RCC 7860 (cell line): ENCODE measurements at places on chromosomes 1 and 21.

GRCh38 chr1:158425027-158425426, 1.0 kb downstream of the OR10K2 start:
- DNase-seq = no peak

GRCh38 chr1:236282425-236282716, 613 bp upstream of the ERO1B start:
- DNase-seq = no peak

- no peak for DNase-seq
Observed at GRCh38 chr1:24032981-24033380, 52.9 kb upstream of the SRSF10 start.

GRCh38 chr1:203096566-203096965, 10.8 kb upstream of the MYOG start:
- DNase-seq = no peak

- DNase-seq = no peak
Observed at GRCh38 chr1:184965439-184965838, 8.9 kb downstream of the NIBAN1 start.

DNA sequence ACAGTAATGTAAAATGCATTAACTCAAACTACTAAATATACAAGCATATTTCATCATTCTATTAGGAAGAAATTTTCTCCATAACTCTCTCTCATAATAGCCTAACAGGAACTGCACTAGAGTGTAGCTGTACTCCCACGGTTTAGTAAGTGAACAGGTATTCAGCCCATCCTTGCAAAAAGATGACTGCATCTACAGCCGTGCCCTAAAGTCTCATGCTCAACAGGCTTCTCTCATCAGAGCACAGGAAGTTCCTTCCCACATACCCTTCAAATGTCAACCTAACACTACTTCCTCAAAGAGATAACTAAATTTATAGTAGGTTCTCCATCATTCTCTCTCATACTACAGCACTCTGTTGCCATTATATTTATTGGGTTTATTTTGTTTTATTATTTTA, 251.6 kb downstream of the AKT3 start:
- DNase-seq = peak; percentile 91

- peak; percentile 93 for DNase-seq
Observed at GRCh38 chr1:159924025-159924790, 1.1 kb downstream of the TAGLN2 start.

DNA sequence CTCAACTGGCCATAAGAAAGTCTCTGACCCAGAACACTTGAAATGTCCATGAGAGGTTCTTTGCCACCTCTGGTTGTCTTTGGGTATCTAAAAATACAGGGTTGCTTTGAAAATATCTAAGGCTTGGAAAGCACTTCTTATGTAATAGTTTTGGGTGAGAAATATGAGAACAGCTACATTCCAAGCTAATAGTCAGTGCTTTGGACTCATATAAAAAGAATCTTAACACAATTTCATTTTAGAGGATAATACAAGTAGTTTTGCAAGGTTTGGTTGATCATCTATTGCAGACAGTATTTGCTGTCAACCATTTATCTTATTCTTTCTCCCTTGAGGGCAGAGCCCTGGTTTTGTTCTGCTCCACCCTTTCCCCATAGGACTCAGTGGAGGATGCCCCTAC, 207.5 kb downstream of the KCNK2 start:
- DNase-seq = no peak

DNA sequence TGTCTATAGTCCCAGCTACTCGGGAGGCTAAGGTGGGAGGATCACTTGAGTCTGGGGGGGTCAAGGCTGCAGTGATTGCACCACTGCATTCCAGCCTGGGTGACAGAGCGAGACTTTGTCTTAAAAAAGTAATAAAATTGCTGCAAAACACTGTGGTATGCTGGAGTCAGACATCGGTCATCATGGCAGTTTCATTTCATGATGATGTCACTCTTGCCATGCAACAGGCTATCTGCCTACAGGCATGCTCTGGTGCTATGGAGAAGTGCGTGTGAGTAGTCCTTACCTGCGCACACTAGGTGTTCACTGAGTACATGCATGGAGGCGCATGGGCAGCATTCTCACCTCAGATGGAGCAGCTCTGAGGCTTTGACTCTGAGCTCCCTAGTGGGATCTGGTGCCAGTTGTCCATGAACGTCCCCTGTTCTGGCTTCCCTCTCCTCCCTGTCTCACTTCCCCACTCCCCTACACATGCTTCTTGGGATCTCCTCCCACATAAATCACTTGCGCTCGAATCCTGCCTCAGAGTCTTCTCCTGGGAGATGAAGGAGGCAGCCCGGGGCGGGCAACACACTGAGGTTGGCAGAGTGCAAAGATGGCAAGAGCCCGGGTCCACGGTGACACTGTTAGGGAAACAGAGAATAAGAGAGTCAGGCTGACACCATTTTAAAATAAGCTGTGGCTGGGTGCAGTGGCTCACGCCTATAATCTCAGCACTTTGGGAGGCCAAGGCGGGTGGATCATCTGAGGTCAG, 10.4 kb upstream of the CELA3B start:
- DNase-seq = peak; percentile 82

DNA sequence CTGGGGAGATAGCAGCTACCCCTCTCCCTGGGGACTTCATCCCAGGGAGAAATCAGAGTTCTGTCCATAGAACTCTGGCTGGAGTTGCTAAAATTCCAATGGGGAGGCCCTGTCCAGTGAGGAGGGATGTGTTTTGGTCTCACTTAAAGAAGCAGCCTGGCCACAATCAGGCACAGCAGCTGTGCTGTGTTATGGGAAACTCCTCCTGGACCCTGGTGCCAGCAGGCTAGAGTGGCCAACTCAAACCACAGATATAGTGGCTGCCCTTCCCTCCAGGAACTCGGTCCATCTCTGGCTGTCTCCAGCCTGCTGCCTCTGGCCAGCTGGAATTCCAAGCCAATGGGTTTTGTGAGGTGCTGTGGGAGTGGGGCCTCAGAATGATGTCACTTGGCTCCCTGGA, 37.4 kb upstream of the SAMD11 start:
- no peak for DNase-seq

- no peak for DNase-seq
Observed at GRCh38 chr1:245690156-245690690, 535.4 kb downstream of the KIF26B start.

- DNase-seq = no peak
Observed at GRCh38 chr21:46297338-46298271, 11.5 kb downstream of the YBEY start.

- no peak for DNase-seq
Observed at GRCh38 chr1:31626223-31627207, 9.0 kb downstream of the HCRTR1 start.

- DNase-seq = peak; percentile 28
Observed at GRCh38 chr21:41707231-41707959, 59.5 kb downstream of the RIPK4 start.

DNA sequence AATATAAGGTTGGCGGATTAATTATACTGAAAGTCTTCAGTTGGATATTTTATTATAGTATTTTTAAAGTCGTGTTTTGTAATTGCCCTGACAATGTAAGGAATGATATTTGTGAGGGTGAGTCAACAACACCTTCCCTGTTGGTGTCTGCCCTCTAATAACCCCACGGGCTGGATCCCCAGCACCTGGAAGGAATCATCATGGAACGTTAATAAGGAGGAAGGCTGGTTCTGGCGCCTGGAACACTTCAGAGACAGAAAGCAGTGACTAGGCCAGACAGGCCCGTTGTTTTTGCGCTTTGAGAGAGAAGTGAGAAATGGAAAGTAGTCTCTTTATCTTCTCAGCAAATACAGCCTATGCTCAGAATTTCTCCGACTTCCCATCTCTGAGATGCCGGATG, 31.6 kb downstream of the TEX35 start:
- DNase-seq = no peak

DNA sequence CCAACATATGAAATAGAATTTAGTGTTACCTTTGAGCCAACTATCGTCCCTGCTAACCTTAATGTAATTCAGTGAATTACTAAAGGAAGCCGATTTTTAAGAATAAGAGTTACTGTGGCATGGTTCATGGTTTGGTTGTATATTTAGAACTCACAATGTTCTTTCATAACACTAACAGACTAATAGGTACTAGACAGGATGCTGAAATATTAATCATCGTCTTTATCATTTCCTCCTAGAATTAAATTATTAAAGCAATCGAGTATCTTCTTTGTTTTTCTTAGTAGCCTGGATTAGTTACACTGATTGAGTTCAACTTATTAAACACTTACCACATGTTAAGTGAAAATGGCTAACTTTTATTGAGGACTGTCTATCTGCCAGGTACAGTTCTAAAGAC, 47.7 kb downstream of the TARBP1 start:
- DNase-seq = no peak

DNA sequence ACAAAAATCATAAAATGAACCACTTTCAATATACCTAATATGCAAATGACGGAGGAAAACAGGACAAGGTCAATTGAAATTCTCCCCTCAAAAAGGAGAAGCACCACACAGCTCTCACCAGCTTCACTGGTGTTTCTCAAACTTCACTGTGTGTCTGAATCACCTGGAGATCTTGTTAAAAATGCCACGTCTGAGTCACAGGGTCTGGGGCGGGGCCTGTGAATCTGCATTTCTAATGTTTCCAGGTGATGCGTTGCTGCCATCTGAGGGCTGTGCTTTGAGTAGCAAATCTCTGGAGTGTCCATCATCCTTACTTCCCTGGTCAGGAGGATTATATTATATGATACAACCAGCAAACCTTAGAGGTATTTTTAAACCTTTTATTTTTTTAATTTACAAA, 9.0 kb downstream of the CLDN19 start:
- peak; percentile 45 for DNase-seq

DNA sequence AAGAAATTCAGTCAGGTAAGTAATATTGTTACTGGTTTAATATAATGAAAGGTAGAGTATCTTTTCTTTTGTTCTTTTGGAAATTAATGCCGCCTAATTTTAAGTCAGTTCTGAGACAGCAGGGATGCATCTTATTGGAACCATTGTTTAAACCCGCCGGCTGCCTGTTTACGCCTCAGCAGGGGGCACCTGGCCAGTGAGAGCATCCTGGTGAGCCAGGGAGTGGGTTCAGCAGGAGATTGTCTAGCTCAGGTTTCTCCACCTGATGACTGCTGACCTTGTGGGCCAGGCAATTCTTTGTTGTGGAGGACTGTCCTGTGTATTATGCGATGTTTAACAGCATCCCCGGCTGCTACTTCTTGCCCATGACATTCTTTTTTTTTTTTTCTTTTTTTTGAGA, 30.2 kb downstream of the CHAF1B start:
- DNase-seq = no peak

- DNase-seq = peak; percentile 8
Observed at GRCh38 chr1:119475866-119476439, 31.1 kb upstream of the HSD3B1 start.

DNA sequence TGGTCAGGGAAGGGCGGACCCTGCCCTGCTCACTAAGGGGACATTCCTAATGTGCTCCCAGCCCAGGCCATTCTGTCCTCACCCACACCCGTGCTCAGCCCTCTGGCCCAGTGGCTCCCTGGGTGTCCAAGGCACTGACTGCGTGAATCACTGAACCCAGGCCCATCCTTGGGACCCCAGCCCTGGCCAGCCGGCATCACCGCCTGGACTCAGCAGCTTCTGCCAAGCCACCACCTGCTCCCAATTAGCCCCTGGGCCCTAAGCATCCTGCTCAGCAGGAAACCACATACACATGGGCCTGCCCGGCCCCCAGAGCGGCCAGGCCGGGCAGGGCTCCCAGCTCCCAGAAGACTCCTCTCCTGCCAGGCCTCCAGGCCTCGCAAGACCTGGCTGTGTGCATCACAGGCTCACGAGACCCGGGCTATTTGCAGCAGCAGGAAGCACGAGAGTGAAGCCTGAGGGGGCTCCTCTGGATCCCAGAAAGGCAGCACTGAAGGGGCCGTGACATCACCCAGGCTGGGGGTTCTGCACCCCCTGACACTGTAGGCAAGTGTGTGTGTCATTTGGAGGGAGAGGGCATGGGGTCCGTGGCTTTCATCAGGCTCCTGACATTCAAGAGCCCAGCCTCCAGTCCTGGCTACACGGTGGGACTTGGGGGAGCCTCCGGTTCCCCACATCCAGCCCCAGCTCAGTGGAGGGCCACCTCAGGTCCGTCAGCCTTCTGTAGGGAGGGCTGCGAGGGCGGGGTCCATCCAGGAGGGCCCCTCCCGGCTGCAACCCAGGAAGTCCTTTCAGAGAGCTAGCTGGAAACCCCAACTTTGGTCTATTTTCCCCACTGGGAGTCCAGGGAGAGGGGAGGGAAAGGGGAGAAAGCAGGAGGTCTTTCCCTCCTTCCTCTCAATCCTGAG, 1.6 kb downstream of the MFAP2 start:
- no peak for DNase-seq

DNA sequence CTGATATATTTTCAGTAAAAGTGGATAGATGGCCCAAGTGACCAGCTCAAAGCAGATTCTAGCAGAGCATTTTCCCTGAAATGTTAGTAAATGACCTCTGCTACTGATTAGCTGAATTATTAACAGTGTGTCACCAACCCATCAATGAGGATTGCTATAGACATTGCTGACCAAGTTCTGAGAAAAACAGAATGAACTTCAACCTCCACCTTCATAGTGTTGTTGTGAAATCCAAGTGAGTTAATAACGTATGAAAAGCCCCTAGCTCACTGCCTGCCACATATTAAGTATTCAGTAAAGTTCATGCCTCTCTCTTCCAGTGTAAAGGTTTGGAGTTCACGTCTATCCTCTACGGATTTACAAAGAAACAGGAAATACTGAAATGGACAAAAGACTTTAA, 15.8 kb downstream of the PLPP3 start:
- DNase-seq = no peak

GRCh38 chr1:76314730-76315129, 240.2 kb downstream of the ST6GALNAC3 start:
- DNase-seq = no peak

DNA sequence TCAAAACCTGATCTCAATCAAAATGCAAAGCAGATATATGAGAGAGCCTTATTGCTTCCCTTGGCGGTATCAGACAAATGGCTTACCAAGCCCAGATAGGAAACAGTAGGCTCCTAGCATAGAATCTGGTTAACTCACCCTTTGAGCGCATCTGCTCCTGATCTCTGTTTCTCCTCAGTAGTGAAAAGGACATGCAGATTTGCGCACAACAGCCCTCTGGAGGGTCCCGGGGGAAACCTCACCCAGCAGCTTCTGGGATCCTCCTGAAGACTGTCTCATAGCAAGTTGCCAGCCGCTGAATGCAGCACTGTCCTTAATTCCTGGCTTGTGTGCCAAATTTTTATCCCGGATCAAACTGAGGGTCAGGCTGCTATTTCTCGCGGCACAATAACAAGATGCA, 192.2 kb downstream of the FASLG start:
- no peak for DNase-seq
